ENCODE measurements at places on chromosomes 1 and 21.
A peak's percentile ranks its signal among the peaks of the same experiment; 100 is the strongest.

- DNase-seq = no peak
These were observed 752.1 kb downstream of the NCAM2 start for GRCh38 chr21:21750124-21750825.

- DNase-seq = no peak
These were observed 456.6 kb downstream of the RPS6KC1 start for GRCh38 chr1:213507472-213508223.

DNA sequence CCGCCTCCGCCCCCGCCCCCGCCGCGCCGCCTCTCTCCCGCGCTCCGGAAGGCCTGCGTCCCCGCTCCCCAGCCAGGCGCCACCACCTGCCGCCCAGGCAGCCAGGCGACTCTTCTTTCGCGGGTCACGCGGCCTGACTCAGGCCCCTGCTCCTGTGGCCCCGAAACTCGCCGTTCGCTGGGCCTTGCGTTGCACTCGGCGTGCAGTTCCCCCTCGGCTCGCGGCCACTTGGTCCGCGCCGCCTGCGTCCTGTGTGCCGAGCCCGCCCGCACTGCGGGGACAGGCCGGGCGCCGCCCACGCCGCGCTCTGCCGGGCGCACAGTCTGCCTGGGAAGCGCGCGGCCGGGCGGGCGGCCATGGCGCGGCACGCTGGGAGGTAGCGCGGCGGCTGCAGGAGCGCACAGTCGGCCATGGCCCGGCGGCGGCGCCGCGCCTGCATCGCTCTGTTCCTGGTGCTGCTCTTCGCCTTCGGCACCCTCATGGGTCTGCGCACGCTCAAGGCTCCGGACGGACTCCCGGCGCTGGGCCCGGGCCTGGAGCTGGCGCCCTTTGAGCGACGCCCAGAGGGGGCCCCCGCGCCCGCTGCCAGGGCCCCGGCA lies at the start of gene MANEAL:
Gene MANEAL, plus strand, starts transcription at position 75 of the 599 bp plus-strand sequence. Its CDS starts 336 bp downstream, at position 411.
- peak; percentile 51 for DNase-seq

DNA sequence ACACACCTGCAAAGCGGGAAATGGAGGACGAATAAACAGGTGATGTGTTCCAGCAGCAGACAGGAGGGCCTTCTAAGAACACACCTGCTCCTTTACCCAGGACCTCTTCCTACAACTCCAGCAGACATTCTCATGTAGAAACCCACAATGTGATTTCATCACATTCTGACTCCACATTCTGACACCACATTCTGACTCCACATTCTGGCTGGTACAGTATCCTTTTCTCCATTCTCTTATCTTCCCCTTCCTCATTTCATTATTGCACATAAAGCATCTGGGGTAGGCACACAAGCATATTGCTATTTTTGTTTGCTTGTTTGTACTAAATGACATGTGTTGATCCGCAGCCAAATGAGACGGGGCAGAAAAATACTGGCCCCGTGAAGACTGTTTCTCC lies 3.6 kb upstream of the ZNF124 start:
- no peak for DNase-seq

- no peak for DNase-seq
These were observed 9.7 kb upstream of the ZBTB48 start for GRCh38 chr1:6570100-6570499.

GRCh38 chr1:17091252-17091651 lies 28.0 kb downstream of the PADI2 start:
- no peak for DNase-seq

DNA sequence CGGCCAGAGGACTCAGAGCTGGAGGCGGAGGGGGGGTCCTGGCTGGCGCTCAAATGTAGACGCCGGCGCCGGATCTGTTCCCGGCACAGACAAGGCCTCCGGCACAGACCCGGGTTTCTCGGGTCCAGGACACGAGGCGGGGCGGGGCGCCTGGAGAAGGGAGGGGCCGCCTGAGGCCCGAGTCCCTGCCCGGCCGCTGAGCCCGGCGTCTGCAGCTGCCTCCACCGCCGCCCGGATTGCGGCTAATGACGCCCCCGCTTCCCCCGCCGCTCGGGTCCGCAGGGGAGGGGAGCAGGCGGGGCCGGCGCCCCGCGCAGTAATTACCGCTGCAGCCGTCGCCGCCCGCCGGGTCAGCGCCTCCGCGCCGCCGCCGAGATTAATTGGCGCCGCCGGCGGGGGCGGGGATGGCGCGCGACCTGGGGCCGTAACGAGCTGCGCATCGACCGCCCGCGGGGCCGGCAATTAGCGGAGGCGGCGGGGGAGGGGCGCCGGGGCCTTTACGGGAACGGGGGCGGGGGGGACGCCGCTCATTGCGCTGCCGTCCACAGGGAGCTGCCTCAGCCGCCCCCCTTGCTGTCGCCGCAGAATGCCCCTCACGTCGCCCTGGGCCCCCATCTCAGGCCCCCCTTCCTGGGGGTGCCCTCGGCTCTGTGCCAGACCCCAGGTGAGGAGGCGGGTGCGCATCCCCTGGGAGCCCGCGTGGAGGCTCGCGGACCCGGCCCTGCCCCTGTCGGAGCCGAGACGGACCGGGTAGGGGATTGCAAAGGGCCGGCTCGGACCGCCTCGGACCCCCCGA lies 17.3 kb downstream of the NOC2L start:
- peak; percentile 77 for DNase-seq

- DNase-seq = no peak
These were observed 117.2 kb downstream of the BRINP2 start for GRCh38 chr1:177287994-177288393.

DNA sequence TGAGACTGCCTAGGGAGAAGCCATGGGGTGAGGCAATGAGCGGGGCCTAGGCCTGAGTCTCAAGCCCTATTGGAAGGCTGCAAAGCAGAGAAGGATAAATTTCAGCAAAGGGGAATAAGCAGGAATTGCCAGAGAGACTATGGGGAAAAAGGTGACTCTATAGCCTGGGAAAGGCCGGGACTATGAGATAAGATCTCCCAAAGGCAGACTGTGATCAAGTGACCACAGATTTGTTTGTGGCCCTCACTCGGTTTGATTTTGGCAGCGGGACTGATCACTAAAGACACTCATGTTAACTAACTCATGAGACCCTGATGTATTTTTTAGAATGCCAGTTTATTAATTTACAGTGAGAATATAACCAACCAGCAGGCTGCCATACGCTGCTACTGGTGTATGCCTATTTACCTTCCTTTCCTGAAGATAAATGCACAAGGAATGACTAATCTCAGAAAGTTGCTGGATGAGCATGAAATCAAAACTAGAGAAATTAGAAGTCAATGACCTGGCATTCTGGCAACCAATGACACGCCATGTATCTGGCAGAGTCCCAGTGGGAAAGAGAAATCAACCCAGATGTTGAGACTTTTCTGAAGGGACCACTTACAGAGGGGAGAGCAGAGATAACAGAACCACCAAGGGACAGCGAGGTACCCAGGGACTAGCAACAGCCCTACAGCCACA lies 4.3 kb downstream of the HSF2BP start:
- no peak for DNase-seq

DNA sequence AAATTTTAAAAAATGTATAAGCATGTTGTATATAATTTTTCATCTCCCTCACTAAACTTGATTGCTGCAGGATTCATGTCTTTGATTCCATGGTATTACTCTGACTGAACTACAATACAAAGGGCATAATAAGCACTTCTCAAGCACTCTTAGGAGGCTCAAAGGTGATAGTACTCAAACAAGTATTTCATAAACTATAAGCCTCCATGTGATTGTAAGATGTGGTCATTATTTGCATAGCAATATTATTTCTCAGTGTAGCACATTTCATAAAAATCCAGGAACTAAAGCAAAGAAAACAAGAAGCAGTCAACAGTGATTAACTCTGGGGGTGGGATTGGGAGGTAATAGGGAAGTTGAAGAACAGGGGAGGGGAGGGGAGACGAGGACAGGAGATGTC lies 106.2 kb upstream of the DPT start:
- no peak for DNase-seq

DNA sequence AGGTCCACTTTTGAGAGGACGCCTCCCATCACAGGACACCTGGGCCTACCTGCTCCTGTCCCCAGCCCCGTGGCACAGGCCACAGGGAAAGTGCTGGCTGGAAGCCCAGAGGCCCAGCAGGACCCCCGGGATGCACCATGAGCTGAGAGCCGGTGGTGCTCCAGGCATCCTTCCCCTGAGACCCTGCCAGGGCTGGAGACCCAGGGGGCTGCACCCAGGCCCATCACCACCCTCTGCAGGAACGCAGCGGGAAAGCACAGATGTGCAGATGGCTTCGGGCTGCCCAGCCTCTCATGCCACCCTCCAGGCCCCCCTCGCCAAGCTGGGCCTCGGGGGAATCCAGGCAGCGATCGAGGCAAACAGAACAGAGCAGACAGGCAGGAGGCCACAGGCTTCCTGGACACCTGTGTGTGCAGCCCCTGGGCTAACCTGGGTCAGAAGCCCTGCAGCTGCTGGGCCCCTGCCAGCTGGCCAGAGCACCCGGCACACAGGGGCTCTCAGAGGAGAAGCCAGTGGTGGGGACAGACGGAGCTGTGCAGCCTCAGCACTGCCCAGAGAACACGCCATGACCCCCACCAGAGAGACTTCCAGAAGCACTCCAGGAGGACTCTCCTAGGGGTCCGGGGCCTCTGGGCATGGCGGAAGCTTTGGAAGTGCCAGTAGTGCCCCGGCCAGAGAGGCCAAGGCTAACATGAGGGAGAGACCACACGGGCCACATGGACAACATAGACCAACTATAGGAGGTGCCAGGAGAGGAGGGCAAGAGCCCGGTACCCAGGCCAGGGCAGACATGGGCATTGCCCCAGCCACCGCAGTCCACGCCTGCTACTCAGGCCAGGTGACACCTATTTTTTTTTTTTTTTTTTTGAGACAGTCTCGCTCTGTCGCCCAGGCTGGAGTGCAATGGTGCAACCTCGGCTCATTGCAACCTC lies 71.4 kb downstream of the ARHGEF16 start:
- DNase-seq = no peak

- no peak for DNase-seq
These were observed 55.2 kb downstream of the SLC9A1 start for GRCh38 chr1:27099587-27100334.

DNA sequence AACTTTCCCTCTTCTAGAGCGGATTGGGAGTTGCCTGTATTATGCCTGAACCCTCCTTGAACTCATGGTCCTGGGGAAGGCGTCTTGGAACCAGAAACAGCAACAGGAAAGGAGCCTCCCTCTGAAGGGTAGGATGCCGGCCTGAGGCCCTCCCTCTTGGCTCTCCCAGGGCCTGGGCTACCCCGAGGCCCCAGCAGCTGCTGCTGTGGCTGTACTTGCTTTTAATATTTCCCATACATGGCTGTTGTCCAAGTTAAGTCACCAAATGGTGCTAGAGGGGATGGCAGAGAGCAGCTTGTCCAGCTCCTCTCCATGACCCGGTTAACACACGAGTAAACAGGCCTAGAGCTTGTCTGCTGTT lies 10.5 kb downstream of the CHRNB2 start:
- DNase-seq = no peak

DNA sequence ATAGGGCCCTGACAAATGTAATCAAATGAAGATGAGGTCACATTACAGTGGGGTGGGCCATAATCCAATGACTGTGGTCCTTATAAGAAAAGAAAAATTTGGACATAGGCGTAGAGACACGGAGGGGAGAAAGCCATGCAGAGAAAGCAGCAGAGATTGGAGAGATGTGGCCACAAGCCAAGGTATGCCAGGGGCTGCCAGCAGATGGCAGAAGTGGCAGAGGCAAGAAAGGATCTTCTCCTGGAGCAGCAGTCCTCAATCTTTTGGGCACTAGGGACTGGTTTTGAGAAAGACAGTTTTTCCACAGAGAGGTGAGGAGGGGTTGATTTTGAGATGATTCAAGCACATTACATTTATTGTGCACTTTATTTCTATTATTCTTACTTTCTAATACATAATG lies 355.1 kb downstream of the NPHP4 start:
- DNase-seq = no peak

GRCh38 chr1:243473227-243474135 lies 217.6 kb downstream of the SDCCAG8 start:
- no peak for DNase-seq

- peak; percentile 40 for DNase-seq
These were observed at the start of gene LRRC7 for GRCh38 chr1:69567652-69568420. Gene LRRC7, plus strand, starts transcription at chr1:69567922. Its CDS starts 718 bp downstream, at chr1:69568640.

- no peak for DNase-seq
These were observed 112.4 kb downstream of the PIK3R3 start for GRCh38 chr1:46020010-46020409.

DNA sequence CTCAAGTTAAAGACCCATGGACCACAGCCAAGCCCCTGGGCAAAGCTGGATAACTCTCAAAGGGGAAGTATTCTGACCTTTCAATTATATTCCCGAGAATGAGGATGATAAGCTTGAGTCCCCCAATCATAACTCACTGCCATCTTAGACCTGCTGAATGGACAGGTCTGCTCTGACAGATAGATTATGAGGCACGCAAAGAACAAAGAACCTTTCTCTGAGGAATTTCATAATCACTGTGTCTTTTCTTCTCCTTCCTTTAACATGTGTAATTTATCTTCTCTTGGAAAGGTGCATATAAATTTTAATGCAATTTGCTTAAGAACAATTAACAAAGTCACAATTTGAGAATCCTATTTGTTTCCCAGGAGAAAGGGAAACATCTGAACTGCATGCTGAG lies 22.0 kb downstream of the PIGM start:
- no peak for DNase-seq

DNA sequence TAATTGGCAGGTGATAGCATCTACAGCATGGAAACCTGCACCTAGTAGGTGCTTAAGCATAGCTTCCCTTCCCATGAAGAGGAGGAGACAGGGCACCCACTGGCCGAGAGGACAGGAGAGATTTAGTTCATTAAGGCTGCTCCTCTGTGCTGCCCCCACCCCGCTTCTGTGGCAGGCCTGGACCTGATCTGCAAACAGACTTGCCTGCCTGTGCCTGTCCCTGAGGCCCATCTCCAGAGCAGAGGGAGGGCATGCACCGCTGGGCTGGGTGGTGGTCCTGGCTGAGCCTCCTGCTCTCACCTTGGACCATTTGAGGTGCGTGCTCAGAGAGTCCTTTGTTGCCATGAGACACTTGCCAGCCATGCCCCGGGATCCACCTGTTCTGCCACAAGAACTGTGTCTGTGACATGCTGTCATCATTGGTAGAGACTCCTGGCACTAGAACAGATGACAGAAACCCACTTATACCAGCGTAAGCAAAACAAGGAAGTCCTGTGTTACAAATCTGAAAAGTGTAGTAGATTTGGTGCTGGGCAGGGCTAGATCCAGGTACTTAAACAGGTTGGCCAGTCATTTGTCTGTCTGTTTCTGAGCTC lies 55.6 kb downstream of the PTPRF start:
- no peak for DNase-seq

DNA sequence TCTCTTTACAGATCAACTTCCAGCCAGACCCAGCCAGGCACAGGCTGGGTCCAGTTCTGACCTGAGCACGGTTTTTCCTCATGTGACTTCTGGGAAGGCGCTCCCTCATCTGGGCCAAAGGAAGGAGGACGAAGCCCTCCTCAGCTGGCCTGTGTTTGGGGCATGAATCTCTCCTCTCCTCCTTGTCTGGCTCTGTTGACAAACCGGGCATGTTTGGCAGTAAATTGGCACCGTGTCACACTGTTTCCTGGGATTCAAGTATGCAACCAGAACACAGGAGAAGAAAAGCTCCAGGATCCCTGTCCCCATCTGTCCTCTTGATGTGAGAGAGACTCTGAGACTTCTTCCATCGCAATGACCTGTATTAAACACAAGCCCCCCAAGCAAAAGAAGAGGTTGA lies 18.3 kb downstream of the NECAP2 start:
- DNase-seq = no peak

- DNase-seq = no peak
These were observed at the start of gene PKP1 for GRCh38 chr1:201282931-201283829. Gene PKP1, plus strand, starts transcription at chr1:201283506. Its CDS starts 197 bp downstream, at chr1:201283703.

All from neuronal stem cell (in vitro differentiated cells).